ENCODE measurements at places on chromosomes 11 and 22. TPM values are rescaled to one million over a fixed set of nuclear protein-coding genes. Genes with fewer than 3 reads are reported as not detected.

The KDM4D gene
- total RNA-seq = 0.32 TPM

DNA sequence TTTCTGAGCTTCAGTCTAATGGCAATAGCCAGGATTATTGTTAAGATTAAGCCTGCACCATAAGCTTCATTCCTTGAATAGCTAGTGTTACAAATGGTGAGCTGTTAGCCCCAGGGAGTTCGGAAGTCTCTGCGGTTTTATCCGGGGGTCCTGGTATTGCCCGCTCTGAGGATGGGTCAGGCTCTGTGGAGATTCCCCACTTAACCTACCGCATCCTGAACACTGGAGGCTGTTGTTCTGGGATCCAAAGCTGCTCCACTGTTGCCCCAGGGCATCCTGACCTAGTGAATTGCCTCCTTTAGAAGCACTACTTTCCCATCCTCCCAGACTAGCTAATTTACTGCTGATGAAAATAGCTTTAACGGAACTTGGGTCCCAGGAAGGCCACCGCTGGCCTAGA lies 14.5 kb upstream of the PEX26 start:
- DNase-seq = no peak

GRCh38 chr11:38718659-38719058 lies 2120.6 kb upstream of the RAG2 start:
- DNase-seq = no peak

DNA sequence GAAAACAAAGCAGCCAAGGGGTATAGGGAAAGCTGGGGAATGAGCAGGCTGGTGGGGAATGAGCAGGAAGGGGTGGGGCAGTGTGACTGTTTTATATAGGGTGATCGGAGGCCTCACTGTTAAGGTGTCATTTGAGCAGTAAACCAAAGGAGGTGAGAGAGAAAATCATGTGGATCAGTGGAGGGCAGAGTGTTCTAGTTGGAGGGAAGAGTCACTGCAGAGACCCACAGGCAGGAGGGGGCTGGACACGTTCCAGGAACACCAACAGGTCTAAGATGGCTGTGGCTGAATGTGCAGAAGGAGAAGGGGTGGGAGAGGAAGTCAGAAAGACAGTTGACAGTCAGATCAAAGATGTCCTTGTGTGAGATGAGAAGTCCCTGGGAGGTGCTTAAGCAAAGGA lies 103.8 kb downstream of the ENTHD1 start:
- DNase-seq = peak; percentile 57

DNA sequence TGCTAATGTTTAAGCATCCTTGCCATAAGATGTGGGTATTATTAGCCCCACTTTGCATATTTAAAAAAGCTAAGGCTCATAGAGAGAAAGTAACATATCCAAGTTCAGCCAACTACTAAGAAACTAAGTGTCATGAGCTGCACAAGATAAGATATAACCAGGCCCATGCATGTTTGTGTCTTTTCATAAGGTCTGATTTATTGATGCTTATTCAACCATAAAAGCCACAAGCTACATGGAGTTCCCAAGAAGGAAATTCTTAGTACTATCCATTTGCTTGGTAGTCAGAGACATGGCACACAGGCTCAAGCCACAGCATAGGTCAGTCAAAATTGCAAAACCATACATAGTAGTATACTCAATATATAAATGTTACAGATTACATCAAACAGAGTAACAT lies 488.5 kb downstream of the SOX6 start:
- DNase-seq = no peak

GRCh38 chr11:128490092-128490491 lies 97.3 kb downstream of the ETS1 start:
- no peak for DNase-seq

The CCDC157 gene
- 2.2 TPM for total RNA-seq

GRCh38 chr22:46111645-46112306 lies 38.5 kb upstream of the PPARA start:
- DNase-seq = no peak

- no peak for DNase-seq
These were observed 299.0 kb downstream of the ETS1 start for GRCh38 chr11:128288368-128288767.

The MMP27 gene
- total RNA-seq = 0.16 TPM

The GTSE1 gene
- 10.9 TPM for total RNA-seq

- no peak for DNase-seq
These were observed 652.6 kb downstream of the METTL15 start for GRCh38 chr11:28760676-28761390.

The HIRA gene
- 24.0 TPM for total RNA-seq

The CEP126 gene
- 3.7 TPM for total RNA-seq

- no peak for DNase-seq
These were observed 154.6 kb downstream of the GRIK4 start for GRCh38 chr11:120666121-120666639.

GRCh38 chr11:69192301-69192721 lies 36.6 kb downstream of the SMIM38 start:
- no peak for DNase-seq

The SLC22A9 gene
- not detected for total RNA-seq

The GRAMD4 gene
- 114 TPM for total RNA-seq

The RIMBP3B gene
- total RNA-seq = not detected

DNA sequence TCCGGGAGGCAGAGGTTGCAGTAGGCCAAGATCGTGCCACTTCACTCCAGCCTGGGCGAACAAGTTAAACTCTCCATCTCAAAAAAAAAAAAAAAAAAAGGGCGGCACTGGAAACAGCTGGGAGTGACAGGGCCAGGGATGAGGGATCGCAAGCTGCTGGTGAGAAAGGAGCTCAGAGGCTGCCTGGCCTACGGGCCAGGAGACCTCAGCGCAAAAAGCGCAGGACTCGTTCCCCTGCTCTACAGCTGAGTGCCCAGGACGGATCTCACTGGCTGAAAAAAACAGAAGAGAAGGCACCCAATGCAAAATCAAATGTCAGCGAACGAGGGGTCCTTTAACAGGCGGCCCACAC lies 650 bp upstream of the NUP50 start:
- DNase-seq = no peak

The OR5B17 gene
- not detected for total RNA-seq

- no peak for DNase-seq
These were observed 20.6 kb downstream of the PHF21A start for GRCh38 chr11:46100670-46101069.

GRCh38 chr11:26651916-26652315 lies 69.9 kb downstream of the SLC5A12 start:
- no peak for DNase-seq

The RIMBP3C gene
- not detected for total RNA-seq

GRCh38 chr11:64865286-64866172 lies 12.9 kb downstream of the EHD1 start:
- DNase-seq = no peak

The OR2AG1 gene
- total RNA-seq = not detected

DNA sequence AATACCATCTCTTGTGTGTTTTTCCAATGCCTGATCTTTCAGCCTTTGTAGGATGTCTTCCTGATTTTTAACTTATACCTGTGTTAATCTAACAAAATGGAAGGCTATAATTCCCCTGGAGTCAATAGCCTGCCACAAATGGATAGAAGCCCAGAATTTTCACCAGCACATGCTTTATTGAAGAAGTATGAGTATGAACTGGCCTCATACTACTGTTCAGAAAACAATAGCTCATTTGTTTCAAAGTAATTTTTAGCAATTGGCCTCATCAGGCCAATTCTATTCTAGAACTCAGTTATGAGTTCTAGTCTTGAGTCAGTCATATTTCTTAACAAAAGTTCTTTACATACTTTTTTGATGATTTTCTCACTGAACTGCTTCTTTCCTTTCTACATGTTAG lies 40.6 kb upstream of the SLC37A2 start:
- DNase-seq = no peak

The TMEM191C gene
- 2.9 TPM for total RNA-seq

The SLC25A45 gene
- total RNA-seq = 10.5 TPM

GRCh38 chr11:61129639-61130523 lies 27.6 kb downstream of the CD5 start:
- DNase-seq = peak; percentile 94

The OR56A1 gene
- 0.03 TPM for total RNA-seq

GRCh38 chr11:9923280-9923679 lies 259.4 kb downstream of the SWAP70 start:
- DNase-seq = no peak

The FOSL1 gene
- 1.2 TPM for total RNA-seq

DNA sequence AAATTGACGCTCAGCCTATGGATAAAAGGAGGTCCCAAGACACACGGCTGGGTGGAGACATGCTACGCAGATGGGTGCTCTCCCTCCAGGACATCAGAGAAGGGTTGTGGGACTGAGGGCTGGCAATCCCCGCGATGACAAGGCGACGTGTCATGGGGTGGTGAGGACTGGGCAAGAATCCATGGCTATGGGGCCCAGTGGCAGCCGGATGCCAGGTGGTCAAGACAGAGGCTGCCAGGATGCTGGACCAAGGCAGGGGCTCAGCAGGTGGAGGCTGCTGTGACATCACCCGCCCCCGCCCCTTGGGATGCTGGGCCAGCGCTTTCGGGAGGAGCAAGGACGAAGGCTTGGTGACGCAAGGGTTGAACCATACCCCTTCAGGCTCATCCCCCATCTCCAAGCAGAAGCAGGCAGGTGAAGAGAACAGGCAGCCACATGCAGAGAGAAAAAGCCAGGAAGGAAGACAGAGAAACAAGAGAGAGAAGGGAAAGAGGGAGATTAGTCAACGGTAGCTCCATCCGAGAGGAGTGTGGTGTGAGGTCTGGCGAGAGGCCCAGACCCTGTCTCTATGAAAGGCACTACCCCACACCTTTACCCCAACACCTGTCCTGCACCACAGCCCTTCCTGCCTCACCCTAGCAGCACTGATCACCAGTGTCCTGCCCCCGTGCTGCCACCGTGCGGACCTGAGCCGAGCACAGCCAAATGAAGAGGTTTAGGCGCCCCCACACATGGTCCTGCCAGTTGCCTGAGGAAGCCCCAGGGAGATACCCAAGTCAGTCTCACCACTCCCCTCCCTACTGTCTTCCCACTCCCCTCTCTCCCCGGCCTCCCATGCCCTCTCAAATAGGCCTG lies 24.1 kb upstream of the RASL10A start:
- no peak for DNase-seq

GRCh38 chr22:46948411-46949144 lies 186.1 kb downstream of the TBC1D22A start:
- no peak for DNase-seq

- no peak for DNase-seq
These were observed 54.6 kb downstream of the KCNA4 start for GRCh38 chr11:29962243-29962642.

- DNase-seq = no peak
These were observed 31.1 kb downstream of the BMAL1 start for GRCh38 chr11:13308704-13309103.

GRCh38 chr11:65809496-65809895 lies 22.6 kb downstream of the OVOL1 start:
- no peak for DNase-seq

The TRPC6 gene
- total RNA-seq = 1.3 TPM

The TSPAN32 gene
- total RNA-seq = 2.8 TPM

DNA sequence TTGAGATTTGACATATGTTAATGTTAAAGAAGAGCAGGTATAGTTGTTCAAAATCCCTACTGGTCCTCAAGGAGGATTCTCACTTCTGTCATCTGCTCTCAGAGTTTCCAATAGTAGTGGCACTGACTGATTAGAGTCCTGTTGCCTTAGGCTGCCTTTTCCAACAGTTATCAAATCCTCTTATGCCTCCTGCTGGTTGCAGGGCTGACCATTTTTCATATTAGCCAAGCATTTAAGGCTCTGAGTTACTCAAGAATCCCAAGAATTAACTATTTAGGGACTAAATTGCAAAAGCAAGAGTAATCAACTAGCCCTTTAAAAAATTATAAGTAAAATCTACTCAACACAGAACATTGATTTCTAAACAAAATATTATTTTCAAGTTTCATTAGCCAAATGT lies 212.0 kb upstream of the CHORDC1 start:
- no peak for DNase-seq

The OVCH2 gene
- total RNA-seq = not detected

The HIC2 gene
- total RNA-seq = 6.2 TPM

DNA sequence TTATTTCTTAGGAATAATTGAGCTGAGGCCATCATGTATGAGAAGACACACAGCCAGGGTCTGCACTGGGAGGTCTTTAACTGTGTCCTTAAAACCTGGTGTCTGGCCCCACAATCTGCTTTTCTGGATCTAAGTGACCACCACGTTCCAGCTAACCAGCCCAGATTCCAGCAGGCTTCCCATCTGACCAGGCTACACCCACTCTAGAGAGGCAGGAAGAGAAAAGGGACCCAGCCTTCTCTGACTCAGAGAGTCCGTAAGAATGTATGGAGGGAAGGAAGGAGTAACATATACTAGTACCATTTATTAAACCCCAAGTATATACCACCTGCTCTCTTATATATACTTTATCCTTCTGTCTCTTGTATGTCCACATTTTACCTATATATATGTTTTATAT lies 80.1 kb downstream of the LDLRAD3 start:
- DNase-seq = no peak

The SCN4B gene
- total RNA-seq = 1.2 TPM

DNA sequence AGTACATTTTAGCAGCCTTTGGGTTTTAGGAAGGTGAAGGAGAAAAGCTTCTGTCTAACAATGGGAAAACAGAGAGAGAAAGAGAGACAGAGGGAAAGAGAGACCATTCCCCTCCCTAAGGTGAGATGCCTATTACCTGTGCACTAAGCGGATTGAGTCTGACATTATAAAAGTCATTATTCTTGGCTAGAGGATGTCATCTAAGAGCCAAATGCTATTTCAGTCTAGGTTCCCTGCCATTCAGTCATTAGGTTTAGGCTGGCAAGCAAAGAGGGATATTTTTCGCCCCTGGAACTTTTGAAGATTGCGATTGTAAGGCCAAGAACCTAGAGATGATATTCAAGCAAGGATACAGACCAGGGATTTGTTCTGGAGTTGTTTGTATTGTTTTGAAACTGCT lies 7.2 kb downstream of the BLID start:
- DNase-seq = no peak

The MS4A8 gene
- 11.5 TPM for total RNA-seq

The SPON1 gene
- total RNA-seq = 43.6 TPM

DNA sequence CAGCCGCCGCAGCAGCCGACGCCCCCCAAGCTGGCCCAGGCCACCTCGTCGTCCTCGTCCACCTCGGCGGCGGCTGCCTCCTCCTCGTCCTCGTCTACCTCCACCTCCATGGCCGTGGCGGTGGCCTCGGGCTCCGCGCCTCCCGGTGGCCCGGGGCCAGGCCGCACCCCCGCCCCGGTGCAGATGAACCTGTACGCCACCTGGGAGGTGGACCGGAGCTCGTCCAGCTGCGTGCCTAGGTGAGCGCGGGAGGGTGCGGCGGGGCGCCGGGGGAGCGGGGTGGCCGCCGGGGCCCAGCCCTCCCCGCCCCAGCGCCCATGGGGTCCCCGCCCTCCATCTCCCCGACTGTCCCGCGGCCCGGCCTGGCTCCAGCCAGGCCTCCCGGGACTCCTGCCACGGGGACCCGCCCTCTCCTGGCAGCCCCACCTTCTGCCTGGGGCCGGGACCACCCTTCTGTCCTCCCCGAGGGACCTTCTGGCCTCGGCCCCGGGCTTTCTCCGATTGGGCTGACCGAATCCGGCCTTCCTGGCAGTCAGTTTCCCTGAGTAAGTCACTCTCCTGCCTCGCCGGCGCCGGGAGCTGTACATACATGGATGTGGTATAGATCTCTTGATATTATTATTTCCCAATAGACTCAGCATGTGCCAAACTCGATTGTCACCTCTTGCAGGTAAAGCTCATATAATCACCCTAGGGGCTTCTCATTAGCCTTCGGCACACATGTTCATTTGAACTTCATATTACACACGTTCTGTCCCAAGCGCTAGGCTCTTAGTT lies 720 bp downstream of the PACS1 start:
- peak; percentile 66 for DNase-seq

Measured in mucosa of descending colon (tissue), 3 donors.